ENCODE measurements at places on chromosomes 2 and 18. TPM values are rescaled to one million over a fixed set of nuclear protein-coding genes. Genes with fewer than 3 reads are reported as not detected.

SLC40A1 gene
- total RNA-seq: 183 TPM

DNA sequence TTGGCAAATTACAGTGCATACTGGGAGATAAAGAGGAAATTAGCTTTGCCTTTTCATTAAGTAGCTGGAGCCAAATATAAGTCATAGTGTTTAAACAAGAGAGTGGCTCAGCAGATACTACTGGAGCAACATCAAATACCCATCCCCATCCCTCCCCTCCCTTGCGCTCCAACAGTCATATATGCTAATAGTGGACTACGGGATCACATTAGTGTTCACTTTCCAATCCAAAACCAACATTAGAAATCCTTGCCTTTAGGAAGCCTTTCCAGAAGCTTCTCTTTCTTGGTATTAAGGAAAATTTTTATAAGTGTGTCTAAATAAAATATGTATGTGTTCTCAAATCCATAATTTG lies 1669.3 kb downstream of the SUCLG1 start:
- H3K4me3 ChIP-seq: no peak overlapping the region
- H3K4me1 ChIP-seq: no peaks in the 10 kb centered on the region

GRCh38 chr2:133733901-133734255 lies 165.6 kb upstream of the NCKAP5 start:
- H3K27ac ChIP-seq: no peak overlapping the region
- H3K27me3 ChIP-seq: no peaks in the 10 kb centered on the region
- H3K4me3 ChIP-seq: no peak overlapping the region
- H3K4me1 ChIP-seq: no peaks in the 10 kb centered on the region
- H3K36me3 ChIP-seq: no peaks in the 10 kb centered on the region

DNA sequence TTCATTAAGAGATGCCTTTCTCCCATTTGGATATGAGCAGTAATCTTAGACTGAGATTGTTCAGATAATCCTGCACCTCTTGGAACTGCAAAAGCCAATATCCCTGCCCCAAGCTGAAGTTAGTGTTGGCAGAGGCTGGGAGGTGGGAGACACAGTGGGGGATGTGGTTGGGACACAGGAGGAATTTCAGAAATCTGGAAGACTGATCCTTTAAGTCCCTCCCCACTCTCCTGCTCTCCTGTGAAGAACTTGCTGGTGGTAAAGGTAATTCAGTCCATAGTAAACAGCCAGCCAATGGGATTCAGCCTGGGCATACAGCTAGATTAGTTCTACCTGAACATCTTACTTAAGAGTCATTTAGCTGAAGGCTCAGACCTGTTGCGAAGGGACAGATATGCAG lies 50.0 kb upstream of the TMEM178A start:
- no peak overlapping the region for H3K27ac ChIP-seq
- H3K4me3 ChIP-seq: no peak overlapping the region
- DNase-seq: no peak
- no peaks in the 10 kb centered on the region for H3K4me1 ChIP-seq
- H3K36me3 ChIP-seq: no peaks in the 10 kb centered on the region

CXCR1 gene
- 0.16 TPM for total RNA-seq
